ENCODE measurements at places on chromosomes 1 and 21.

DNA sequence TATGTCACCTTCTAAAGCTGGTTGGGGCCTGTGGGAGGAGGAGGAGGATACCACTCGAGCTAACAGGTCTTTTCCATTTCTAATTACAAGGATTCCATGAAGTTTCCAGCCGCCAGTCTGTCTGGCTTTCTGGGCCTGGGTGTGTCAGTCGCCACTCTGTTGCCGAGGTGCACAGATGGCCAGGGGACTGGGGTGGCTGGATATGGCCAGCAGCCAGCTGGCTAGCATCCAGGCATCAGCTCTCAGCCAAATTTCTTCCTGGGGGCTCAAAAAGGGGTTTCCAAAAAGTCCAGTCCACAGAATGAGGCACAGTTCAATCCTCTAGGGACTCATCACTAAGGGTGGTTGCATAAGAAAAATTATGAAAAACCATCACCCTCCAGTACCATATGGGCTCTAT is 32.4 kb downstream of the ITPKB start:
- no peak for DNase-seq

DNA sequence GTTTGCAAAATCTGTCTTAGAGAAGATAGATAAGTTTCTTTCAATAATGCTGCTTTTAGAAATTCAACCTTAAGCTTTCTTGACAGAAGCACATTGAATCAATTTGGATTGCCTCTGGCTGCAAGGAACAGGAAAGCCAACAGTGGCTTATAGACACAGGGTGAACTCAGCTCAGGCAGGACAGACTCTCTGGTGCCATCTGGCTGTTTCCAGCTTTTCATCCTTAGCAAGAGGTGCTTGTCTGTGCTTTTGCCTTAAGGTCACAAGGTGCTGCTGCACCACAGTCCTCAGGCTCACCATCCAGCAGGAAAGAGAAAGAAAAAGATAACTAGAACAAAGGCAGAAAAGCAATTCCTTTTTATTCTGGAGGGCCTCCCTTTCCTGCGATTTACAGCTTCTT is 93.7 kb upstream of the ETS2 start:
- no peak for DNase-seq

DNA sequence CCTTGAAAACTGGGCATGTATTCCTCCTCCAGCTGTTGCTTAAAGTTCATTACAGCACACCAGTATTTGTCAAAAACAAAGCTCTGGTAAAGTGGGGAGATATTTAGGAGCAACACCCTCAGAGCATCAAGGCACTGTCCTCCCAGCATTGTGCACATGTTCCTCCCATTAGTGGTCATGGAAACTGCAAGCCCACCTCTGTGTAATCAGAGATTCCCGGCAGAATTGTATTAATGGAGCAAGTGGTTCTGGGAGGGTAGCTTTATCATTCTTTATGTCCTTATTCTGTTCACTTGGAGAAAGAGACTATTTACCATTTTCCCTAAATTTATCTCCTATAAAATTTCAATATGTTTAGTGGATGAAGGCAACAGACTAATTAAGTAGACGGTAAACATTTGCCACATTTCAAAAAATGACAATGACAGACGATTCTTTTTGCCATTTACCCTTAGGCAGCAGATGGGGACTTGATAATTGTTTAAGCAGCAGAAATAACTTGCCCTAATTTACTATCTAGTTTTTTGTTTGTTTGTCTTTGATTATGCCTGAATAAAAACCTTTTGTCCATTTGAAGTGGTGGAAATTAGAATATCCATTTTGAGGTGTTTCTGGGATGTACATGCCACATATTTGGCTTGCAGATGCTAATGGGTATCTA is 289.6 kb upstream of the ST6GALNAC5 start:
- DNase-seq: no peak

DNA sequence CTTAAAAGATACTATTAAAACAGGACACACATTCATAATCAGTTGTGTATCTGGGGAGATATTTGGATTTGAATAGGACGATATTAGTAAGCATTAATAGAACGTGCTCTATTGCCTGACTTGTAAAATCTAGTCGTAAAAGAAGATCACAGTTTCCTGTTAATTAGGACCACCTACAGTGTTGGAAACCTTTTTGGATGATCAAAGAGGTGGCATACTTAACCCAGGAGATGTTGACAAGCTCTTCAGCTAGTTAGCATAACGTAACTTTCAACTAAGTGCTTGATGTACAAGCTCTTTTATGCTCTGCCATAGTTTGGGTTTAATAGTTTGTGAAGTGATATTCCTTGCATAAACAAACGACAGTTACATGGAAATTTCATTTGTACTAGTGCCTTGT is 293.3 kb upstream of the NR5A2 start:
- no peak for DNase-seq

DNA sequence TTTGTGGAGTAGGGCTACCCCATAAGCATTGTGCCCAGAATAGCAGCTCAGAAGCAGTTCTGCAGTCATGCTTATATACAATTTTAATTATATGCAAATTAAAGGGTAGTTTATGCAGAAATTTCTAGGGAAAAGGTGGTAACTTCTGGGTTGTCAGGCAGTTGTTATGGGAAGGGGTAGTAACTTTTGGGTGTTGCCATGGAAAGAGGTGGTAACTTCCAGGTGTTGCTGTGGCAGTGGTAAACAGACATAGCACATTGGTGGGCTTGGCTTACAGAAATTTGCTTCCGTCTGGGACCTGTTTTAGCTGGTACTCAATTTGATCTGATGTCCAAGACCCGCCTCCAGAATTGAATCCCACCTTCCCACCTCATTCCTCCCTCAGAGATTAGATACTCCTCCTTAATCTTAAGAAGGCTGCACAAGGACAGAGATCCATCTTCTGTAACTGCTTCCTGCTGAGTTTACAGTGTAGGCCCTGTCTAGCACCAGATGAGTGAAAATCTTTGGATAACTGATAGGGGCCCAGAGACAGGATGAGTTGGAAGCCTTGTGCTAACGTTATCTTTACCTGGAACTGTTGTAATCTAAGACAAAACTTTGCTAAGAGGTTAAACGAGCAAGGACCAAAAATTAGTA is 26.7 kb downstream of the SUCO start:
- DNase-seq: no peak

GRCh38 chr21:44581158-44581557 is 754 bp upstream of the KRTAP10-5 start:
- DNase-seq: no peak

DNA sequence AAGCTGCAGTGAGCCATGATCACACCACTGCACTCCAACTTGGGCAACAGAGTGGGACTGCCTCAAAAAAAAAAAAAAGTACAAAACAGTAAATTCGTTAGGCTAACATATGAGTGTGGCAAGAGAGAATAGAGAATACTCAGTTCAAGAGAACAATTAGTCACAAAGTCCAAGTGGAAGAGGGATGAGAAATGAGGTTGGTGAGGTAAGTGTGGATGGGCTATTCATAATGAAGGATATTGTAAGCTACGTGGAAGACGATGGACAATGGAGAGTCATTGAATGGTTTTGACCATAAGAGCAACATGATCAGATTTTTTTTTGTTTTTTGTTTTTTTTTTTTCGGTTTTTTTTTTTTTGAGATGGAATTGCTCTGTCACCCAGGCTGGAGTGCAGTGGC is 34.8 kb downstream of the WDTC1 start:
- DNase-seq: no peak

DNA sequence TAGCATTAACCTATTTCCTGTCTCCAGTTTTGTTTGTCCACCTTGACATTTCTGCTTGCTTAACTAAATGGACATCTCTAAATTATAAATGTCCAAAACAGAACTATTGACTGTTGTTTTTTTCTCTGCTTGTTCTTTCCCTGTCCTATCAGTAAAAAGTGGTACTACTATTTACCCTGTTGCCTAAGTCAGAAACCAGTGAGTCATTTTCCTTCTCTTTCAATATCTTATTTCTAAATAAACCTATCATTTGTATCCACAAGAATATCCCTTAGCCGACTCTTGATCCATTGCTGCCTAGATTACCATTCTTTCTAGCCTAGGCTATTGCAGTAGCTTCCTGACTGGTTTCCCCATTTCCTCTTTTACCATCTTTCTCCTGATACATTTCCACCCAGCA is 22.5 kb downstream of the MIER1 start:
- no peak for DNase-seq

- no peak for DNase-seq
Measured at GRCh38 chr1:161054805-161055204, 9.0 kb upstream of the USF1 start.

GRCh38 chr1:155859881-155860871 is 809 bp downstream of the SYT11 start:
- DNase-seq: peak; percentile 96

DNA sequence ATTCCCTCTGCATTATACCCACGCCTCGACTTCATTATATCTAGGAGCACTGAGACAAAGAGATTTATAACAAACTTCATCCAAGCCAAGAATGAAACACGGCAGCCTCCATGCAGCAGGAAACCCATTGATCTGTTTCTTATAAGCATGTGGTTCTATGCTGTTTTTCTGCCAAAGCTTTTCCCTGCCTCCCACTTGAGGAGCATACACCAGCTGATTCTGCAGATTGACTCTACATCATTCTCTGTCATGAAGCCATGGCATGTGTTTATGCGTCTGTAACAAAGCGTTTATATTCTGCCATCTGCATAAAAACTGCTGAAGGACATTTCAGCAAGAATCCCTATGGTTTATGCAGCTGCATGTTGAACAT is 102.0 kb downstream of the CYYR1 start:
- no peak for DNase-seq

- DNase-seq: no peak
Measured at GRCh38 chr1:168091720-168092550, 44.8 kb downstream of the GPR161 start.

GRCh38 chr21:25660233-25660632 is 21.2 kb downstream of the JAM2 start:
- no peak for DNase-seq

GRCh38 chr1:36166938-36167905 is 11.3 kb downstream of the MAP7D1 start:
- peak; percentile 44 for DNase-seq

GRCh38 chr1:16189003-16189402 is 23.4 kb downstream of the ARHGEF19 start:
- peak; percentile 49 for DNase-seq
